ENCODE measurements at places on chromosomes 7 and 10.

DNA sequence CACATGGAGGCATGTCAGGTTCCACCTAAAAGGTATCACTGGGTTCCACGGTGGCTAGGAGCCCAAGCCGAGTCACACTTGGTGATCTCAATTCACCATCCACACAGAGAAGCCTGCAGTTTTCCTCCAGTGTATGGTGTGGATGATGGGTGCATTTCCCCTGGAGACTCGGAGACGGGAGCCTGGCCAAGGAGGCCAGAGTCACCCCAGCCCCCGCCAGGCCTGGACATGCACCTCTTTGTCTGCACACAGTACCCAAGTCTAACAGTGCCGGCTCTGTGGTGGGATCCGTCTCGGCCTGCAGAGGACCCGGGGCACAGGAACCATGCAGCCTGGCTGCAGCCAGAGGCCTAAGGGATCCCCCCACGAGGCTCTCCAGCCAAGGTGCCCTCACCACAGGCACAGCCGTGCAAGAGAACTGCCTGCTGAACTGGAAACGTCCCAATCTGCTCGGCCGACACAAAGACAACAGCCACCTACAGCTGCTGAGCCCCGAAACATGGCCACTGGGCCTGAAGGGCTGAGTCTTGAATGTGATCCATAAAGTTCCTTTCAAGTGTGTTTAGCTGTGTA, 75.2 kb downstream of the DIP2C start:
- DNase-seq = no peak

DNA sequence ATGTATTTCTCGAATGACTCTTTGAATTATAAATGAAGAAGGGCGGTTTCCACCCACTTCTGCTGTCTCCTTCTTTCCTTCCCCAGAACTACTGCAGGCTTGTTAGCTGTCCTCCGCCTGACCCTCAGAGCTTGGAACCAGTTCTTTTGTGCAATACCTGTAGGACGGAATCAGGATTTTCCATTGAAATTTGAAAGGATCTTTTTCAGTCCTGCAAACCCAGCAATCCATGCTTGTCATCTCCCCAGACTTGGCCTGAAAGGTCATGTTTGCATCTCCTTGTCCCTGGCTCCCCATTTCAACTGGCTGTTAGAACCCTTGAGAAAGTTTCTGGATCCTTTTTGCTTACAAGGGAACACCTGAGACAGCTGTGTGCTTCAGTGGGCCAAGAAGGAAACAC, 47.5 kb downstream of the PLCE1 start:
- no peak for DNase-seq

GRCh38 chr10:63780101-63780500, 258.9 kb downstream of the REEP3 start:
- DNase-seq = no peak

- DNase-seq = no peak
Measured at GRCh38 chr7:157266272-157266671, 70.5 kb upstream of the DNAJB6 start.

- DNase-seq = no peak
Measured at GRCh38 chr10:16195178-16195769, 241.5 kb upstream of the PTER start.

DNA sequence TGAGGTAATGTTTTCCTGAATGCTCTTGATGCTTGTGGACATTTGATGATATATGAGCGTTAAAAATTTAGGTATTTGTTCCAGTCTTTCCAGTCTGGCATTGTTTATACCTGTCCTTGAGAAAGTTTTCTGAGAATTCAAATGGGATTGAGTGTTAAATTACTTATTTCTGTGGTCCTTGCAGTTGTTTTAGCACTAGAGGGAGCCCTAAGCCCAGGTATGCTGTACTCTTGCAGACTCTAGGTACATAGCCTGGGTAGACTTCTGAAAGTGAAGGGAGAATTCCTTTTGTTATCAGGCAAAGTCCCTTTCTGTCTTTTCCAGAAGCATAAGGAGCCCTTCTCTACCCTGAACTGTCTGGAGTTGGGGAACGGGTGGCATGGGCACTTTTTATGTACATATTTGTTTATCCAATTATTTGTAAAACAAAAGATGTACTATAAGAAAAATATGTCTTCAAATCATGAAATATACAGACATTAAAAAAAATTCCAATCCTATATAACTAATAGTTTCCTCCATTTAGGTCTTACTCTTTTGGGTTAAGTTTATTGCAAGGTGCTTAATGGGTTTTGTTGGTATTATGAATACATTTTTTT, 262.1 kb downstream of the ATRNL1 start:
- DNase-seq = peak; percentile 19

DNA sequence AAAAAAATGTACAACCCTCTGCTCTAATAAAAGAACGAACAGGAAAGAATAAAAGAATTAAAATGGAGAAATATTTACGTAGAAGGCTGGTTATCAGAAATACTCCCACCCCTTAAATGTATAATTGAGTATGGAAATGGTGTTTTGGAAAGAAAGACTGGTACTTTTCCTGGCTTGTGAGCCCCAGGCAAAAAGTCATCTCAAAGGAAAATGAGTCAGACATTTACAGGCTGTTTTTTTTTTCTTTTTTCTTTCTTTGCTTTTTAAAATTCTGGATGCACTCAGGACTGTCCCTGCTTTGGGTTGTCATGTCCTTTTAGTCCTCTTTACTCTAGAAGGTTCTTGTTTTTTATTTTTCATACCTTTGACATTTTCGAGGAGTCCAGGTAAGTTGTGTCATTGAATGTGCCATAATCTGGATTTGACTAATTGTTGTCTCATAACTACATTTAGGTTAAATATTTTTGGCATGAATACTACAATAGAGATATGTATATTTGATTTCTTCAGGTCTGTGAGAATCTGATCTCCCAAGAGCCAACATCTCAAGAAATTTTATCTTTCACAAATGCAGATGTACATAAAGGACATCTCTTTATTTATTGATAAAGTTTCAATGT, 313.0 kb upstream of the GLI3 start:
- DNase-seq = no peak

DNA sequence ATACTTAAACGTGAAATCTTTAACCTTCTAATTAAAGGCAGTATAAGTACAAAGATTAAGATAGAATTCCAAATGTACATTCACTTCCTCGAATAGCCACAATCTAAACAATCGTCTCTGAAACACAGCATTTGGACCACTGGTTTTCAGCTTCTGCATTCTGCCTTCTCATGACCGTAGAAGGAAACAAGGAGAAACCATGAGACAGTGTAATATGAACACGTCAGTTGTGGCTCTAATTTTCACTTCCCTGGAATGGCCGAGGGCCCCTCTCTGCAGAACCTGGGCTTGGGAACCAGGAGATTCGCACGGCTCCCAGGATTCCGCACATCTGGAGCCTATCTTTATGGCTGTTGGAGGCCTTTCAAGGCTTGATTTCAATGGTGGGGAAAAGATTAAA, 189.3 kb downstream of the KLF6 start:
- no peak for DNase-seq

- DNase-seq = no peak
Measured at GRCh38 chr10:71845410-71846405, 5.3 kb downstream of the PSAP start.

DNA sequence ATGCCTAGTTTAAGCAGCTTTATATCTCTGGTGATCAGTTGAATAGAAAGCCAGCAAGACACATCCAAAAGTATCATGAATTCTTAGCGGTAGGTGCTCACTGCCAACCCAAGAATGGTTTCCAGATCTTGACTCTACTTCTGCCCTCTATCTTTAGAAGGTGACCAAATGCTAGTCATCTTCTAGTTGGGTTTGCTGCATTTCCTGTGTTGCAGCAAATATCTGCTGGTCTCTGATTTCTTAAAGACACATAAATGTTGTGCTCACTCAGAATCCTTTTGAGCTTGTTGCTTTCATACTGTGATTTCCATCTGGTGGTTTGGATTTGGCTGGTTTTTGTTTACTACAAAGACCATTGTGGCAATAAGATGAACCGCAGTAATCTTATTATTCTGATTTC, 2.2 kb downstream of the CDC123 start:
- no peak for DNase-seq

GRCh38 chr7:34109936-34110780, 204.8 kb downstream of the BMPER start:
- no peak for DNase-seq

Measured in HTR-8/SVneo (cell line).